Esophagus squamous epithelium (tissue), 5 donors: ENCODE measurements at places on chromosomes 3 and 15.

DNA sequence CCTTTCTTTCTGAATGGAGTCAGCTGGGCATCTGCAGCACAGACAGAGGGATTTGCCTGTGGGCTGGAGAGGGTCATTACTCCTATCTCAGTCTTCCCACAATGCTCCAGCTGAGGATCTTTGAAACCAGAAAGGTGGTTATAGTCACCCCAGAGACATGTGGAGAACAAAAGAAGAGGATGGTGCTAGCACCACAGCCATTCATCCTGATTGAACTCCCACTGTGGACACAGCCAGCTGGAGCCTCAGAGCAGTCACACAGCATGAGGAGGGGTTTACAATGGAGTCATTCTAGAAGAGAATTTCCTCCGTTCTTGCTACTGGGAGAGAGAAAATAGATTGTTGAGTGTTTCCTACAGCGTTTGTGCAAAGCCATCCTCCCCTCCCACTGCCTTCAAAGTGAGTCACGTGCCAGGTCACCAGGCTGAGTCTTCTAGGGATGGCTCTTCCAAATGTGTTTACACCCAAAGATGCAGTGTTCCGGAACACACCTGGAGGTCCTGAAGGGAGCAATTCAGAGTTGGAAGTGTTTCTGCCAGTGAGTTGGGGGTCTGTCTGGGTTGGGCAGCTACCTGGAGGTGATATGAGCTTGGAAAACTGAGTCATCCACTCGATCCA, 18.9 kb upstream of the GREM1 start:
- no peak for DNase-seq

- no peak for DNase-seq
These were observed 160.9 kb downstream of the EDEM1 start for GRCh38 chr3:5348229-5348902.

DNA sequence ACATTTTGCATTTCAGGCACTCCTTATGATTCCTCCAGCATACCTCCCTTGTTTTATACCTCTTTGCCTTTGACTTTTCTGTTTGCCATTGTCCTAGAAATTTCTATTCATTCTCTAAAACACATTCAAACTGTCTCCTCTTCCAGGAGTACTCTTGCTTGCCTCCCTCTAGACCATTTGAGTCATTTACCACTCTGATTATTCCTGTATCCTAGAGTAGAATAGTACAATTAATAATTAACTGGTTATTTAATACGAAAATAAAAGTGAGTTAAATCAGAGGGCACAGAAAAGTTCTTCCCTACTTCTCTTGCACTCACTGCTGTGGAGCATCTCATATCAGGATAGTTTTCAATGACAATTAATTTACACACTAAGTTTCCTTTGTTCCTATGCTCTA, 290.2 kb upstream of the RORA start:
- DNase-seq, result no peak

DNA sequence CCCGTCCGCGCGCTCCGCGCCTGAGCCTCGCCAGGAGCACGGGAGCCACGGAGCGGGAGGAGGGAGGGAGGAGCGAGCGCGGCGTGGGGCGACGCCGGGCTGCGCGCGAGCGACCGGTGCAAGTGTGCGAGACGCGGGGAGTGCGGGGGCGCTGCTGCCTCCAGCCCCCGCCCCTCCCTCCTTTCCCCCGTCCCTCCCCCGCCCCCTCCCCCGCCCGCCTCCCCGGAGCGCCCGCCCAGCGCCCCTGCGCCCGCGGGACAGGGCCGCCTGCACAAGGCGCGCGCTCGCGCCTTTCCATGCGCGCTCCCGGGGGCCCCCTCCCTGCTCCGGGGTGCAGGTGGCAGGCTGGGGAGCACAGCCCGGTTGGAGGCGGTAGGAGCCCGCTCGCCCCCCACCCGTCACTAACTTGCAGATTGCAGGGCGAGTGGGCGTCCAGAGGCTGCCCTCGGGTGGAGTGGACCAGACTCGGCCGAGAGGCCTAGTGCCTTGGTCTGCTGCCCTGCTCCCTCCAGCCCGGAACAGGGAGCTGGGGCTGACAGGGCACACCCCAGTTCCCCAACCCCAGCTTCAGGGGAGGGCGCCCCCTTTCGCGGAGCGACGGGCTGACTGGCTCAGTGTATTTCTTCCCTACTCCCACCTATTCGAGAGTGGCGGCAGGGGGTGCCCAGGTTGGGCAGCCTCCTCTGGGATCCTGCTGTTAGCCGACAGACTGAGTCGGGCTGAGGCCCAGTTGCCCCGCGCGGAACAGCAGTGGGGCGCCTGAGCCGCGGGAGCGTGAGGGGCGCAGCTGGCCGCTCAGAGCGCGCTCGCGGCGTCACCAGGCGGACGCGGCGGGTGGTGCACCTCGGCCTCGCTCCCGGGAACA, at the start of gene WNT7A:
TSS of gene WNT7A (minus strand) at position 126 of the 865 bp plus-strand sequence. CDS start 255 bp downstream, outside the sequence.
- no peak for DNase-seq
